Tibial artery (tissue), 4 donors: ENCODE measurements at places on chromosomes 6 and 20.

GRCh38 chr6:130749402-130749801 lies 77.8 kb upstream of the SMLR1 start:
- no peak for DNase-seq

DNA sequence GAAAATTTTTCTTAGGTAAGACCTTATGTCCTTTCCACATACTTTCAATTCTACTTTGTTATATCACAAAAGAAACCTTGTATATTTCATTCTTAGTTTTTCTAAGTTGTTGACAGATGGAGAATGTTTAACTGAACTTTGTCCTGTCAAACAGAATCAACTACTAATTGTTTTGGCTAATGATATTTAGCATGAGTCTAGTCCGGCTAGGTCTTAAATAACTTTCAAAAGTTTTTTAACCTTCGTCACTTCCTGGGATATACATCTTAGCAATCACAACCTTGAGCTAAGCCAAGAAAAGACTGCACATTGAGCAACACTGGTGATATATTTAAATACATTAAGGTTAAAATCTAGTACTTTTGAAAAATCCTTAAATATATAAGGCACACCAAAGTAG lies 62.9 kb upstream of the RUNX2 start:
- DNase-seq, result no peak

DNA sequence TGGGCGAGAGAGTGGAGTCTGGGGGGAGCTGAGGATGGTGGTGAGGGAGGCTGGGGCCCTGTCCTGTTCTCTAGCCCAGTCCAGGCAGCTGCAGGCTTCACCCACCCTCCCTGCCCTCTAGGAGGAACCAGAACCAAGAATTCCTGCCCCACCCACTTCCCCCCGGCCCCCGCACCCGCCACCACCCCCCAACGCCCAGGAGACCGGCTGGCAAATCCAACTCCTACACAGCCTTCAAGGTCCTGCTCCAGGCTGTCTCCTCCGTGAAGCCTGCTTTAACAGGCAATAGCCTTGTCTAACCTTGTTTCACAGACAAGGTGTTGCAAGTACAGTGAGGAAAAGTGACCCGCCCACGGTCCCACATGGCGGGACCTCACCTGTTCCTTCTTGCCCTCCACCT lies 2.4 kb downstream of the SPDEF start:
- DNase-seq, result no peak

GRCh38 chr6:111773501-111774345 lies 99.5 kb downstream of the FYN start:
- no peak for DNase-seq

- DNase-seq, result no peak
These were observed 230.1 kb upstream of the SUPT3H start for GRCh38 chr6:45607798-45608197.

DNA sequence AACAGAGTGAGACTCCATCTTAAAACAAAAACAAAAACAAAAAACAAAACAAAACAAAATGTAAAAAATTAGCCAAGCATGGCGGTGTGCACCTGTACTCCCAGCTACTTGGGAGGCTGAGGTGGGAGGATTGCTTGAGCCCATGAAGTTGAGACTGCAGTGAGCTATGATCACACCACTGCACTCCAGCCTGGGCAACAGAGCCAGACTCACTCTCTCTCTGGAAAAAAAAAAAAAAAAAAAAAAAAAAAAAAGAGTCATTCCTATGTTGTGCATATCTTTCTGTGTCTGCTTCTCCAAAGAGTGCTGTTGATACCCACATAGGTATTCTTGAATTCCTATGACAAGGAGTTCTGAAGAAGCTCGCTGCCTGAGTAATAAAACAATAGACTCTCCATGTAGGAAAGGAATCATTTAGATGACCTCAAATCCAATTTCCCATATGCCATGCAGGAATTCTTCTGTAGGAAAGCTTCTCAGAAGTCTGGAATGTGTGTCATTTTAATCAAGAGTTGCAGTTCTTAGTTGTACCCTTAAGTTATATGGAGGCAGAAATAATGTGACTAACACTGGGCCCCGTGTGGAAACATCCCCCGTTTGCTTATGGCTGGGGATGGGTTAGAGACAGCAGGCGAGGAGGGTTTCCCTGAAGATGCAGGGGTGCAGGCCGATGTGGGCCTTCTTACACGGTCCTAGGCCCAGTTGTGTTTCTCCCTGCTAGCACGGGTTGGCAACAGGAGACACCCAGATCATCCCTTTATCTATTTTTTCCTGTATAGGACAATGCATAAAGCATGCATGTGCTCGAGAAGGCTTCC lies 79.4 kb downstream of the ZDHHC14 start:
- no peak for DNase-seq

DNA sequence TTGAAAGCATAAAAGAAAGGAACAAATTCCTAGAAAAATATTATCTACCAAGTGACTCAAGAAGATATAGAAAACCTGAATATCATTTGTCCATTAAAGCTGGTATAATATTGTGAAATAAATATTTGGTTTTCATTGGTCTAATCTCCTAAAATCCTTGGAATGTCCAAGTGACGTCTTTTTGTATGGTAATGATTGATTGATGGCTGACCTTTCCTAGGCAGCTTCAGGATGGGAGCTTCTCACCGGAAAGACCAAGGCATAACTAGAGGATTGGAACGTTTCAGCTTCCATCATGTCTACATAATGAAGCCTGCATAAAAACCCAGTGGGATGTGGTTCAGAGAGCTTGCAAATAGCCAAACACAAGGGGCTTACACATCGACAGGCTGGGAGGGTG lies 57.6 kb upstream of the MAN1A1 start:
- DNase-seq, result no peak

- DNase-seq, result no peak
These were observed 116.6 kb upstream of the LGSN start for GRCh38 chr6:63436356-63436755.

GRCh38 chr6:158808941-158809678 lies 10.1 kb downstream of the EZR start:
- DNase-seq, result no peak

DNA sequence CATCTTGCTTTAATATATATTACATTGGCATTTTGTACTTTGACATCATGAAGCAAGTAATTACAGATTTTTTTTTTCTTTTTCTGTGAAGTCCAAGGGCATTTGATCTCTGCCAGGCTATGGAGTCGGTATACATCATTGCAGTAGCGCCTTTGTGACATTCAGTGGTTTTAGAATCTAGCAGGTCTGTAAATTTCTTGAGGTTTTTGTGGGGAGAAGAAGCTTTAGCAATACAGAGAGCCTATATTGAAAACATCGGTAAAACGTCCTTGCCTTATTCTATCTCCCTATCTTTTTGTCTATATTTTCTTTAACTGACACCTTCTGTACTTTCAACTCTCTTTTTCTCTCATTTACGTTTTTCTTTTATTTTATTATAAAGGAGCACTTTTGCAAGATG lies 47.2 kb downstream of the DUSP22 start:
- DNase-seq, result no peak

- DNase-seq, result no peak
These were observed 211.0 kb upstream of the ARG1 start for GRCh38 chr6:131362070-131362469.

DNA sequence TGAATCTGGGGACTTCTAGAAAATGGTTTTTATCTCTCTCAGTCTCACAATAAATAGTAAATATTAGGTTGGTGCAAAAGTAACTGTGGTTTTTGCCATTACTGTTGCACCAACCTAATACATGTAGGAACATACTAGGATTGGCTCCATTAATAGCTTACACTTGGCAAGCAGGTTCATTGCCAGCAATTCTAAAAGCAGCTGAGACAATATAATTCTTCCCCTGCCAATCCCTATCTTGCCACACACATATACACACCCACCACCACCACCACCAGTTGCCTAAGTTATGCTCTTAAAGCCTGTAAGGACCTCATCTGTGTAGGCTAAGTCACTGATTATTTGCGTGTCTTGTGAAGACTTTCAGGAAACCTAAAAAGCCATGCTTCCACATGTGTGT lies 145.1 kb downstream of the KIF16B start:
- DNase-seq, result no peak

GRCh38 chr20:44651434-44651683 lies 140 bp downstream of the ADA start:
- DNase-seq, result no peak

GRCh38 chr6:135490381-135490780 lies 7.2 kb downstream of the AHI1 start:
- DNase-seq, result no peak

- no peak for DNase-seq
These were observed 750 bp downstream of the MAP7 start for GRCh38 chr6:136549300-136550044.

DNA sequence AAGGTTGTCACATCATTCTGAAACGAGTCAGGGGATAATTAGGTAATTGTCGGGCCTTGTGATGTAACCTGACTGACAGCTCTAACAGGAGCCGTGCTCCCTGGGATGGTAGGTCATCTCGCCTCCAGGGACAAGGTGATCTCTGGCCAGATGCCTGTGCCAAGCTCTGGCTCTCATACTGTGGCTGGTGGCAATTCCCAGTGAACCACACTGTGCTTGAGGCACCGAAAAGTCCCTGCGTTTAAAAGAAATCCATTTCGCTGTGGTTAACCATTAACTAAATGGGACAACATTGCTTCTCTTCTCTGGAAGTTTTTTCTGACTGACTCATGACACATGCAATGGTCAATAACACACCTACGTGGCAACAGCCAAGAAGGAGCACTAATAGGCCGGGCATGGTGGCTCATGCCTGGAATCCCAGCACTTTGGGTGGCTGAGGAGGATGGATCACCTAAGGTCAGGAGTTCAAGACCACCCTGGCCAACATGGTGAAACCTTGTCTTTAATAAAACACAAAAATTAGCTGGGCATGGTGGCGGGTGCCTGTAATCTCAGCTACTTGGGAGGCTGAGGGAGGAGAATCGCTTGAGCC lies 669.2 kb downstream of the PRKN start:
- DNase-seq, result no peak

DNA sequence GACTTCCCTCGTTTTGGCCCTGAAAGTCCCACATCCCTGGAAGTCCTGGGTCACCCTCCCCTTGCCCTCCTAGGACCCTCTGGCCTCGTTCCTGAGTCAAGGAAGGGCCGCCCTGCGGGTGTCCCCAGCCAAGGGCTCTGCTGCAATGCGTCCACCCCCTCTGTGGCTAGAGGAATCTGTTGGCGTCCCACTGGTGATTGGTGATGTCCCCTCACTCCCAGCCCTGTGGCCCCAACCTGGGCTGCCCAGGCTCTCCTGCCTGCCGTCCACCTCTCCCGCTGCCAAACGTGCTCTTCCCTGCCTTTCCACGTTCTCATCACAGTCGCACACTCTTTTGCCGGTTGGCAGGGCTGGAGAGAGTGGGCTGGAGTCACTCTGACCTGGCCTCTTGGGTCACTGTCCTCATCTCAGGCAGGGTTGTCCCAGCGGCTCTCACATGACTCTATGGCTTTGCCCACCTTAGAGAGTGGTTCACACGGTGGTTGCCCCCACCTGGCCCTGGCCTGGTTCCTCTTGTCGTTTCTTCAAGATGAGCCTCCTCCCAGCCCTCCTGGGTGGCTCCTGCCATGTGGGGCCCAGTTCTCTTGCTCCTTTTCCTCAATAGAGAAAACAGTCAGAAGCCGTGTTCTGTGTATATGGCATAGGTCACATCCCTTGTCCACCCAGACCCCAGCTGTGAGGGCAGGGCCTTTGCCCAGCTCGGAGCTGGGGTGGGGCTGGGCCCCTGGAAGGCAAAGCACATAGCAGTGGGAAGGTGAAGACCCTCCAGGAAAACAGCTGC lies 100.9 kb downstream of the TMEM242 start:
- no peak for DNase-seq

- no peak for DNase-seq
These were observed 46.4 kb downstream of the FOXF2 start for GRCh38 chr6:1435806-1436205.

- peak; percentile 21 for DNase-seq
These were observed 21.3 kb downstream of the PSMG4 start for GRCh38 chr6:3280091-3280490.

DNA sequence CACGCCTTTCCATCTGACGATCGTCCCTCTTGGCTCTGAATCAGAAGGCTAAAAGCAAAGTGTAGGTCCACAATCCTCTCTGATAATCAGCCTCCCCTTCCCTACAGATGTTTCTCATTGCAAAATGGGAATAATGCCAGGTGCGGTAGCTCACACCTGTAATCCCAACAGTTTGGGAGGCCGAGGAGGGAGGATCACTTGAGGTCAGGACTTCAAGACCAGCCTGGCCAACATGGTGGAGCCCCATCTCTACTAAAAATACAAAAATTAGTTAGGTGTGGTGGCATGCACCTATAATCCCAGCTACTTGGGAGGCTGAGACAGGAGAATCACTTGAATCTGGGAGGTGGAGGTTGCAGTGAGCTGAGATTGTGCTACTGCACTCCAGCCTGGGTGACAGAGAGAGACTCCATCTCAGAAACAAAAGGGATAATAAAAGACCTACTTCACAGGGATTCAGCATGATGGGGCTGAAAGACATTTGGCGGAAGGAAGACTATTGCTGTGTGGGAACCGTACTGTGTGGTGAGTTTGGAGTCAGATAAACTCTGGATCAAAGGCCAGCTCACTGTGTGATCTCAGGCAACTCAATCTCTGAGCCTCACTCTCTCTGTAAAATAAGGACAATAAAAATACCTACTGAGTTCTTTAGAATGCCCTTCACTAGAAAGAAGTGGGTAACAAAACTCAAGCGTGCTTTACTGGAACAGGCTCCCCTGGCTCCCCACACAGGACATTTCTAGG lies 15.9 kb upstream of the SLC9A8 start:
- DNase-seq, result no peak

DNA sequence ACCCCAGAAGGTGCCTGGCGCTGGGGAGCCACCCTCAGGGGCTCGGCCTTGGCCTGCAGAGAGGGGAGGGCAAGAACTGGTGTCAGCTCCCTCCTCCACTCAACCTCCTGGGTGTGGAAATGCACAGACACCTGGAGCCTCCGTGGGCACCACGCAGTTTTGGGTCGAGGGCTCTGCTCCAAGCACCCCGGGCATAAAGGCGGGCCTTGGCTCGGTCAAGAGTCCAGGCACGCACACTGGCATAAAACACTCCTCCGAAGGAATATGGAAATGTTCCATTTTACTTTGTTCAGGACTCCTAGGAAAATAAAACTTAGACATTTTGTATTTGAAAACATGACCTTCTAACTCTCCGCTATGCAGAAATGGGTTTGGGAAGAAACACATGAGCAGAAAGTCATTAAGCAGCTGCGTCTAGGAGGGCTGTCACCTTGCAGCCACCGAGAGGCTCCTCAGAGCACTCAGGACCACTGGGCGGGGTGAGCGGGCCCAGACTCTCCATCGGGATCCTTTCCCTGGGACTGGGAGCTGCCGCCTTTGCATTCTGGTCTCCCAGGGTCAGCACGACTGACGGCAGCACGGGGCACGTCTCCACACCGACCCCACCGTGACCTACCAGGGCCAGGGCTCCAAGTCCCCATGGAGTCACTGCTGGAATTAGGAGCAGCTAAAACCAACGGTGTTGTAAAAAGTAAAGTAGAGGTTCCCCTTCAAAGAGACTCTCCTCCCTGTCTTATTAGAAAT lies 46.0 kb upstream of the DACT2 start:
- peak; percentile 56 for DNase-seq
